Chondrocyte (in vitro differentiated cells): ENCODE measurements at places on chromosomes 7 and 10.
A peak's percentile ranks its signal among the peaks of the same experiment; 100 is the strongest.

- no peak for DNase-seq
Observed at GRCh38 chr7:124106575-124106974, 73.7 kb upstream of the TMEM229A start.

DNA sequence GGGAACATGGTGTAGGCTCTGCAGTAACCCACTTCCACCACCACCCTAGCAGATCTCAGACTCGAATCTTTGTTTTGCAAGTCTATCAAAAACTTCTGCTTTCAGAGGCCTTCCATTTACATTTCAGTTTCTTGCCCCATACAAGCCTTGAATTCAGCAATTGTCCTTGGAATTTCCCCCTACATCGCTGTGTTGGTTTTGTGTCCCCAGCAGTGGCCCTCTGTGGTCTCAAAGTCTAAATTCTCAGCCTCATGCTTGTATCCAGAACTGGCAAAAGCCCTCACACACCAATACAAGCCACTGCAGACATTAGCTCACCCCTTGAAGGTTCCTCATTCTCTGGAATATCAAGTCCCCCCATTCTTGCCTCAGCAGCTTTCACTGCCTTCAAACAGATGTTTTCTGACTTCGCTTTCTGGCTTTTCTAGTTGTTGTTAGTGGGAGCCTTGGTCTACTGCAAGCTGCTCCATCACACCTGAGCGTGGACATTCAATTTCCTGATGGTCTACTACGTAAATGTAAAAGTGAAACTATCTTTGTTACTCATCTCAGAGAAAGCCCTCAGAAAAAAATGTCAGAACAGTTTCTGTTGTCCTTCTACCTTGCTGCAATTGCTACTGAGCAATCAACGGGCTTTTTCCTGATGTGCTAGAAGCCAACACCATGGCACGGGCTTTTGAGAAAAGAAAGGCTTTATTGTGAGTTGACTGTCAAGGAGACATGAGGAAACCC lies 1.8 kb upstream of the NUB1 start:
- DNase-seq, result no peak

DNA sequence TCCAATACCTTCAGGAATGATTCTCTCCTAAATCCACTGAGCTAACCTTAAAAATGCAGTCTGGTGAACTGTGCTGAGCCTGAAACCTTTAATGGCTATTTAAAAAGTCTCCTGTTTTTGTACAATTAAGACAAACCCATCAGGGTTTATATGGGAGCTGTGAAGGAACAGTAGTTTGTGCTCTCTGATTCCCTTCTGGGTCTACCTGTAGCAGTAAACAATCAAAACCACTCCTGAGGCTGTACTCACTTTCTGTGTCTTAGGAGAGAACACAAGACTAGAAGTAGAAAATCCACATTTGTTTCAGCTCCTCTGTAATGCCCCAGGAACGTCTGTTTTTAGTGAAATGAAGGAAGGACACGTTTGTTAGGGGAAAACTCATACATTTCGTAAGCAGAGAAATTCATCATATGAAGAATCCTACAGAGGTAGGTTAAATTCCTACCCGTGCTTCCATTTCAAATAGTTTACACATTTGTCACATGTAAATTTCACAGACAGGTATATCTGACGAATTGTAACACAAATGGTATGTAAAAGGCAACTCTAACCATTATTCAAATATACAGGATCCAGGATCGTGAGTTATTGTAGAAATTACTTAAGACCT lies 2.6 kb downstream of the CUX1 start:
- no peak for DNase-seq

GRCh38 chr7:130268463-130269317 lies 2.0 kb downstream of the CPA2 start:
- no peak for DNase-seq

- DNase-seq, result no peak
Observed at GRCh38 chr10:42984761-42985325, 92.0 kb upstream of the RET start.

DNA sequence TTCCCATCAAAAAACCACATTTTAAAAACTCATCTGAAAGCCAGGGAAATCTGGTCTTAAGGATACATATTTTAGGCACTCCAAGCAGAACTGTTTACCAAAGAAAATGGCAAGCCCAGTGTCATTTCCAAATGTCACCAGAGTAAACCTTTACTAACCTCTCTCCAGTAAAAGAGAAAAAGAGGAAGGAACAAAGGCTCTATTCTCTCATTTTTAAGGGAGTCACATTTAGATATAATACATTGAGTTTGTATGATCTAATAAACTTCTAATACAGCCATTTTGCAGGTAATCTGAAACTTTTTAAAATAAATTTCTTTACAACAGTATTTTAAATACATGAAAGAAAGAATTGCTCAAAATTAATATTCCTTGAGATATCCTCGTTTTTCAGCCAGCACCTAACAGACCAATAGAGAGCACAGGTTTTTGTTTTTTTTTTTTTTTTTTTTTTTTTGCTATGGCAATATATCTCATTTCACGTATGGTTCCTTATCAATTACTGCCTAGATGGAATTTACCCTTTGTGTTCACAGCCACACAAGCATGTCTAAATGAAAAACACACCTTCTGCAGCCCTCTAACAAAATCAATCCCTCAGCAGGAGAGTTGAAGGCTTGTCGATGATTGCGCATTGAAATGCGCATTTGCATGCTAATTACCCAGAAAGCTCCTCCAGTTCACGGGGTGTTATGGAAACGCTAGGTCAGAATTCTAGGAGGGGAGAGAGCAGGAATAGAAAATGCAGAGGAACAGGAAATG lies 39.8 kb upstream of the MSRB2 start:
- no peak for DNase-seq

- DNase-seq, result no peak
Observed at GRCh38 chr10:13448216-13448615, 80.6 kb downstream of the BEND7 start.

DNA sequence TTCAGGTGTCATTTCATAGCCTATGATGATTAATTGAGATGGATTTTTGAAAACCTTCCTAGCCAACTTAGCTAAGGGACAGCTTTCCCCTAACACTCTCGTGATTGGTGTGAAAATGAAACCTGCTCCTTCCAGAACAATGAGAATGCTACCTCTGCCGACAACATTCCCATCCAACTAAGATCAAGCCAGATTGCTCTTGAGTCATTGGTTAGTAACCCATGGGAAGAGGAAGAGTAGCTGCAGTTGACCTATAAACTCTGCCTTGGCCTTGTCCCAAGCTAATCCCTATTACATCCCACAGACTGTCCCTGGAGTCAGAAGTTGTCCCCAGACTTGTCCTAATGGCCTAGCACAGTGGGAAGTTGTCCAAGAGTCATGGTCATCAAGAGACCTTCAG lies 80.5 kb upstream of the SVIL start:
- no peak for DNase-seq

- no peak for DNase-seq
Observed at GRCh38 chr7:22867589-22867988, 44.9 kb upstream of the TOMM7 start.

DNA sequence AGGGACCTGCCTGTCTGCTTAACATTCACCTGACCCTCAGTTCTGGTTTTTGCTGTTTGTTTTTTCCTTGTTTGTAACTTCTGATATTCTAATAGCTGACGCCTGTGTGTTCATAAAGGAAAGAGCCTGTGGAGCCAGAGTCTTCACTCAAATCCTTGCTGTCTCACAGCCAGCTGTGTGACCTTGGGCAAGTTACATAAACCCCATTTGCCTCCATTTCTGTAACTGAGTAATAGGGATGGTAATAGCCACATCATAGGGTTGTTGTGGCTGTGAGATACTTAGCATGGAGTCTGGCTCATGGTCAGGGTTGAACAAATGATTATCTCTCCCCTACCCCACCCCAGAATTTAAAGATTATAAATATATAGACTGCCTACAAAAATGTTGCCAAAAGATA lies 27.0 kb downstream of the WBP1L start:
- no peak for DNase-seq

DNA sequence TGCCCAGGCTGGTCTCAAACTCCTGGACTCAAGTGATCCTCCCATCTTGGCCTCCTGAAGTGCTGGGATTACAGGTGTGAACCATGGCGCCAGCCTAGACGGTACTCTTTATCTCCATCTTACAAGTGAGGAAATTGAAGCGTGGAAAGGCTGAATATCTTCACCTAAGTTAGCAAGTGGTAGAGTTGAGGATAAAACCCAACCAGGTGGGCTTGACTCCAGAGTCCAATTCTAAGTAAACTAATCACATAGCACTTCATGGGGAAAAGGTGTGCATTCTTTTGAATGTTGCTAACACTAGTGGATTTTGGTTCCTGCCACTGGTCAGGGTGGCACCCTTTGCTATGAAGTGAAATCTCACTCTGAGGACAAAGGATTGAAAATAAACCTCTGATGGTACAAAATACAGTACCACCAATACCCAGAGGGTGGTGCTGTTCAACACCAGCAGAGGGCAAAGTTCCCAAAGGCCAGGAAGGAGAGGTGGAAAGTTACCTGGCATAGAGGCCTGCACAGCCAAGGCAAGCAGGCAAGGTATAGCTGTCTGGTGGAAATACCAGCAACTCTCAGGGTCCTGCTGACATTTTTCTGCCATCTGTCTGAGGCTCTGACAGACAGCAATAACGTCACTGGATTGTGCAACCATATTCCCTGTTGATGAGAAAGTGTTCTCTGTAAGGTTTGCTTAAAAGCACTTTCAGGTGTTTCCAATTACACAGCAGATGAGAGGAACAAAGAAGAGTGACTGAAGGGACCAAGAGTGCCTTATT lies 17.6 kb downstream of the ZDHHC16 start:
- DNase-seq, result no peak

DNA sequence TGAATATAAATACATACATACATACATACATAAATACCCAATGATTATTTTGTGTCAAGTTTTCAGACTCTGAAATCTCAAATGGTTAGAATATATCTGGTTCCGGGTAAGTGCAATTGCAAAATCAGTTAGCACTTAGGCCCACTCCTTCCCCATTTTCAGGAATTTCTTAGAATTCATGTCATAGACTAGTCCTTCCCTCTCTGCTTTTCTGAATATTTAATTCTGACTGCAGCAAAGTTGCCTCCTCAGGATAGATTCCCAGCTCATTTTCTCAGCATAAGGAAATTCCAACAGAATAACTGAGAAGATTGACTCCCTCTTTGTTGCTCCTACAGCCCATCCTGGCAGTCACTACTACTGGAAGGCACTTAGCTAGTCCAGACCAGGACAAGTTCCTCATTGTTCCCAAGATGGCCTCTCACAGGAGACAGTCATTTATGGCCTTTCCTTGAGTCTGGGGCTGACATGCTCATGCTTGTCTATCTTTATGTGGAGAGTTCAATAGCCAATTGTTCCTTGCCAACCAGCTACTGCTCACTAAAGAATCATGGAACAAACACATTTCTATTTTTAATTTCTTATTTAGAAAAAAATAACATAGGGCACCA lies 142.9 kb upstream of the ITGB1 start:
- DNase-seq, result no peak

DNA sequence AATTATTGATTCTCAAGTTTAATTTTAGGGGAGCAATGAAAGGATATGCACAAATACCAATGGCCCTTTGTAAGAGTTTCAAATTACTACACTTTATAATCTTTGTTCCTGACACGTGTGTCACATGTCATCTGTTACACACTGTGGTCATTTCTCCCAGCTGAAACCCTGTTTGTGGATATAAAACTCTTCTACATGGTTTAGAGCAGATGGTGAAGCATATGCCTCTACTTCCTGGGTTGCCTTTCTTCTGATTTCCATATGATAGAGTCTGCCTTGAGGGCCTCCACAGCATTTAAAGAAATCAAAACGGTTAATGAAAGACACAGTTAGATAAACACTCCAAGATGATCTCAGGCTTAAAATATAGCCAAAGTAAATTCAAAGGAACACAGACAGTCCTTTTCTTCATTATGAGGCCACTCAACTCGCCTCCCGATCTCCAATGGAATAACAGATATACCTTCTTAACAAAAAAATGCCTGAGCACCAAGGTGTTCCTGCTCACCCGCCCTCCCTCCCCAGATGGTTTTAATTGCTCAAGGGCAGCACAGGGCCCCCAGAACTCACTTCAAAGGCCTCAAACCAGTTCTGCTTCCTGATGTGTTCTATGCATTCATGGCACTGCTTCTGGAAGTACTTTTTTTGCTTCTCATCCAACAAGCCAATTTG lies 75.0 kb downstream of the CPVL start:
- no peak for DNase-seq

DNA sequence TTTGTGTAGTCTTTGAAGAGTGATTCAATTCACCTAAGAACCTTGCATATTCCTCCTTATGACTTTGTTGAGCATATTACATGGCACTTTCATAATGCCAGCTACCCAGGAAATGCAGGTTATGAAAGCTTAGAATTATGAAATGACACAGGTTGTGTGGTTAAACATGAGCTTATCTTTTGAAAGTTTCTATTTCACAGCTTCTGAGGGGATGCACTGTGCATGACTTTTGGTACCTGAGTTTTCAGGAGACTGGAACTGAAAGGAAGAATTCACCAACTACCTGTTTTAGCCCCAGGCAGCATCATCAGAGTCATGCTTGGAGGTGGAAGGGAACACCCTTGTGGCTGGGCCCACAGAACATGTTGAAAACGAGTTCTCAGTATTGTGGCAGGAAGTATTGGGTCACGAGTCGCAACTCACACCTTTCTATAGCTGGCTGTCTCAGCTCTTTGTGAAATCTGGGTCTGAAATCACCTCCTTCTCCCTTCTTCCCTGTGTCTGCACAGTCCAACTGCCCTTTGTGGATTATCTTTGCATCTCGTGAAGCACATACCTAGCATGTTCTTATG lies 228.2 kb downstream of the PTEN start:
- no peak for DNase-seq

DNA sequence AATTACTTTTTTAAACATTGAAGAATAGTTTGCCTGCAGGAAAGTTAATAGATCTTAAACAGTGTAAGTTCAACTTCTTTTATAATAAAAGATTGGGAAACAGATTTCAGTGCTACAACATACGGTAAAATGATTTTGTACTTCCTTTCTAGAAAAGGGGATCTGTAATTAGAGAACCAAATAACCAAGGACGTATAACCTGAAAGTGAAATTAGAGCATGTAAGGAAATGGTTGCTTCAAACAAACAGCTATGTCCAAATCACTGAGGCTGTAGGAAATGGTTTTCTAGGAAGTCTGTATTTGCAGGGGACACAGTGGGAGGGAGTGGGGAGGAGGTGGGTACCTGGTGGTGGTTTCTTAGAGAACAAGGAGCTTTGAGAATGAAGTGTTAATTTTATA lies 57.9 kb upstream of the EXOC6 start:
- no peak for DNase-seq

- no peak for DNase-seq
Observed at GRCh38 chr10:71382757-71383156, 14.0 kb upstream of the CDH23 start.

DNA sequence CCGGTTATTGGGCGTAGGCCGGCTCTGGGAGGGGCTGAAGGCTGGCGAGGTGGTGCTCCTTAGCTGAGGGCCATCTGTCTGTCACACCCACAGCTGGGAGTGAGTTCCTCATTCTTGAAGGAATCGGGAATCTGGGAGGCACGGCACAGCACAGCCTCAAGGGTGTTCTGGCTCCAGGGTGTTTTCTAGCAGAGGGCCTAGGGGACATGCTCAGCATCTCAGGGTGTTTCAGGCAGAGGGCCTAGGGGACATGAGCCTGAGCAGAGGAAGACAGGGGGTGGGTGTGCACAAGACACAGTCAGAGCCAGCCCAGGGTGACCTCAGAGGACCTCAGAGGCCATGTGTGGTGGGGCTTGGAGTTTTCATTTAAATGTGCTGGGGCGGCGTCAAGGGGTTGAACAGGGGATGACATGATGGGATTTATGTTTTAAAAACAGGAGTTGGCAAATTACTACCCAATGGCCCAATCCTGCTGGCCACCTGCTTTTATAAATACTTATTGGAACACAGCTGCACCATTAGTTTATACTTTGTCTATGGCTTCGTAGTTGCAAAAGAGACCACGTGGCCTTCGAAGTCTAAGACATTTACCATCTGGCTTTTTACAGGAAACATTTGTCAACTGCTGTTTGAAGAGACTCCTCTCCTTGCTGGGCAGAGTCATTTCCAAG lies 121.6 kb downstream of the PRKAG2 start:
- peak; percentile 74 for DNase-seq
